ENCODE measurements at places on chromosomes 2 and 18.

GRCh38 chr2:2808551-2809058, 477.5 kb upstream of the MYT1L start:
- no peak for DNase-seq

DNA sequence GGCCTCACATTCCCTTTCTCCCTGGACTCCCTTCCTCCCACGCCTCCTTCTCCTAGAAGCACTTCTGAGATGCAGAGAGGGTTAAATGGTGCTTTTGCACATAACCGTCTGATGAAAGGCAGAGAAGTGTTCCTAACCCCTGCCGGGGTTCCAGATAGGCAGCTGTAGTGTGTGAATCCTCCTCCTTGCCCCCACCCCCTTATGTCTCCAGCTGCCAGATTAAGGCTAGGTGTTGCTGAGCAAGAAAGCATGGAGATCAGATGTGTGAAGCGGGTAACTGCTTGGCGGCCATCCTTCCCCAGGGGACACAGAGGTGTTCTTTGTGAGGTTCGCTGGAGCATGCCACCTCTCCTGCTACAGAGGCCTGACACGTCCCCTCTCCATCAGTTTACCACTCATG, 88.3 kb downstream of the NRP2 start:
- no peak for DNase-seq

DNA sequence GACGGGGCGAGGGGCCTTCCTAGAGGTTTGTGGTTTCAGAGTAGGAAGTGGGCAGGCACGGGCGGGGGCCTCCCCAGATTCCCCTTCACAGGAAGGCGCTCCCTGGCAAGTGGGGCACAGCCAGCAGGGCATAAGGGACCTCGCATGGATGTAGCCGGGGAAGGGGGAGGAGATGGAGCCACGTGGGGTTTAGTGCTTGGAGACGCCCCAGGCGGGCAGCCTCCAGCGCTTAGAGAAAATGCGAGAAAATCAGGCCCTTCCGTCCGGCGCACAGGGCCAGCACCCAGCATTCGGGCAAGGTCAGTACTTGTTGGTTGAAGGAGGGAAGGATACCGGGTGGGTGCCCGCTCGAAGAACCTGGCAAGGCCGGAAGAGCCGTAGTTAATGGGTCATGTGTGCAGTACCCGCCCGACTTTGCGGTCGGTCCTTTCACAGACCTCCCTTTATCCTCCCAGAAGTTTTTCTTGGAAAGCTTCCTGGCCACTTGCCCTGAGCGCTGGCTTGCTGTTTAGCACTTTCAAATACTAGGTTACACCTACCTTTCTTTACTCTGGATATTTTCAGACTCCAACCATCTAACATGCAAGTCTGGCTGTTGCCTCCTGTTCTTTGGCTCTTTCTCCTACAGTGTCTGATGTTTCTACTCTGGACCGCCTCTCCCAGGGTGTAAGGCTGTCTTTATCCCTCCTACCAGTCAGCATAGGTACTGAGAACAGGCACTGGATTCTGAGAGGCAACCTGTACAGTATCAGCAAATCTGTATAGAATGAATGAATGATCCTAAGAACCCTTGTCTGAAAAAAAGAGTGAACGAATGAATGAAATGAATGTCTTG, 78.1 kb downstream of the CIB4 start:
- no peak for DNase-seq

DNA sequence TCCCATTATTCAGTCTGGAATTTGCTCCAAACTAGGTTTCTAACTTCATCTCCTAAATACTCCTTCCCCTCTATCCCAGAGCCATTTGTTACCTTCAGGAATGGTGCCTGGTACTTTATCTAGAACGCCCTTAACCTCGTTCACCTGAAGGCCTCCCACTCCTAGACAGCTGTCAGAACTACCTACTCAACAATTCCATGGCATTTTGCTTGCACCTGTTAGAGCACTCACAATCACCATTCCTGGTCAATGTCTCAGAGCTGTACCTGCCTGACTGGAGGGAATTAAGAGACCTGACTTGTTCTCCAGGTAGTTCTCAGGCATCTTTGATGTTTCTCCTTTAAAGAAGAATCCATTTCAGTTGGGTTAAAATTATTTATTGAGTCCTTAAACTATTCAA, 88.9 kb downstream of the GAREM1 start:
- no peak for DNase-seq

DNA sequence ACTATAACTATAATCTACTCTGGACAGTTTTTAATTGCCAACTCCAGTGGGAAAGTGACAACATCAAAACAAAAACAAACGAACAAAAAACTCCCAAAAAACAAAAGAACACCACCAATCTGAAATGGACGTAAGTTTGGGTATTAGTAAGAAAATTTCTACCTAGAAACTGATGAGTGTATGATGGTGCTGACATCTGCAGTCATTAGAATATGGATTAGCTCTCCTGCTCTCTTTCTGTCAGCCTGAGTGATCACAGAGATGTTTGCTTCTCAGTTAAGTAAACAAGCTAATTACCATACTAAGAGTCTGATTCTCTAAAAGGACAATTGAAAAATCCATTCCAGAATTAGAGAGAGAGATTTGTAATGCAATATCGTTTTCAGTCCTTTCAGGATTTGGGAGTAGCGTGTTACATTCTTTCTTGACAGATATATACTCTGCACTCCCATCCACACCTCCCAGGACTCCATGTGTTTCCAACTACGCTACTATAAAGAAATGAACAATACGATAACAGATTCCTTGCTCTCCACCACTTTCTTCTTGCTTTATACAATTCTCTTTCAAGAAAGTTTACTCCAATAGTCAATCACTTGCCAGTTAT, 1347.4 kb upstream of the PIK3C3 start:
- DNase-seq, result peak; percentile 18

GRCh38 chr2:223635080-223635479, 32.9 kb upstream of the SCG2 start:
- no peak for DNase-seq

- no peak for DNase-seq
Measured at GRCh38 chr2:128801576-128801975, 482.9 kb upstream of the HS6ST1 start.

DNA sequence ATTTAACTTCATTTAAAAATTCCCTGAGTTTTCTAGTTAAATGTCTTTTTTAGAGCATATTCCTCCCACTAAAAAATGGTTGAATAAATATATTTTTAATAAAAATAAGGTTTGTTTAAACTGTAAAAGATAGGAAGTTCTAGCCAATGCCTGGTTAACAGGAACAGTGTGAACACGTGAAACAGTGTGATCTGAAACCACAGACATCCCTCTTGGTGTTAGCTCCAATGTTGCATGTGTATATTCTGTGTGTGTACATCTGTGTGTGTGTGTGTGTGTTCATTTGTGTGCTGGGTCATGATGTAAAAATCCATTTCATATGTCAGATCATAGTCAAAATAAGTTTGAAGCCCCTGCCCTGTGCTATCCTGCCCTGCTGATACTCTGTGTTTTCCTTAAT, 6.1 kb upstream of the SOX11 start:
- no peak for DNase-seq

- no peak for DNase-seq
Measured at GRCh38 chr2:72278046-72278445, 130.4 kb upstream of the CYP26B1 start.

DNA sequence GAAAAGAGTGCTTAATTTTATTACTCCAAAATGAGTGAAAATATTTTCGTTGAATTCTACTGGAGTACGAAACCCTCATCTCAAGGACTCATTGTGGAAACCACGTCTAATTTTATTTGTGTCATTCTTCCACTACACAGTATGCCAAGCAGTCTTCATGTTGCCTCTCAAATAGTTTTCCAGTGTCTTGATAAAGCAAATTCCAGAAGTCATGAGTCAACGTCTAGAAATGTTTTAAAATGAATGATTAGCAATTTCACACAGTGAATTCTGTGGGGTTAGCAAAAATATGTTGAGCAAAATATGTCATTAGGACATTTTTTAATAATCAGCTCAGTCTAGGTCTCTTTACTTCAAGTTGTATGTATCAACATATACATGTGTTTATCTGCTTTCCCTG, 865.5 kb downstream of the DSC3 start:
- no peak for DNase-seq

- DNase-seq, result no peak
Measured at GRCh38 chr2:40036241-40036640, 257.2 kb upstream of the THUMPD2 start.

- no peak for DNase-seq
Measured at GRCh38 chr18:12883372-12883683, 709 bp downstream of the PTPN2 start.

- DNase-seq, result no peak
Measured at GRCh38 chr2:118061135-118061955, 26.9 kb upstream of the INSIG2 start.

DNA sequence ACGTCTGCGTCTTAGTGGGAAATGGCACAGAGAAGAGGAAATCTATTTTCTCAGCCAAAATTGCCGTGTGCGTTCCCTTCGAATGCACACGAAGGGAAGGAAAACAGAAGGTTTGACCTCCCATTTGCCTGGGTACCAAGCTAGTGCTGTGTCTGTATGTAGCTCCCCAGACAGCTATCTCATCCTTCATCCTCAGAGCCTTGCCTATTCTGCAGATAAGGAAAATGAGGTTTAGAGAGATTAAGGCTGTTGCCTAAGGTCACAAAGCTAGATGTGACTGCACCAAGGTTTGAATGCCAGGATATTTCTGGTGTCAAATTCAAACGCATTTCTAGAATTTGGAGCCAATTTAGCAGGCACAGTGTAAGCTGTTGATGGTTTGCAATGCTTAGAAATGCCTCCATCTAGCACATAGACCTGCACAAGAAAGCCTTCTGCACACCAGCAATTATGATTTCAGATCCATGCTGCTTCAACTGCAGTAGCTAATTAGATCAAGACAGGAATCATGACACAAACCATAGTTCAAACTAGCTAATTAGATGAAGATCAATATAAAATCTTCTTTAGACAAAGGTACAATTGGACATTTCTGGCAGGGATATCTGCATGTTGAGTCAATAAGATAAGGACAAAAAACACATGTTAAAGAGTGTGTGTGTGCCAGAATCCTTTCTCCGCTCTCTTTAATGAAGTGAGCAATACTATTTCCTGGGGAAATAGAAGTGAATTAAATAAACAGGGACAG, 115.1 kb downstream of the CMPK2 start:
- no peak for DNase-seq

GRCh38 chr2:227163485-227163997, 464 bp downstream of the COL4A4 start:
- no peak for DNase-seq

GRCh38 chr18:78724214-78724914, 255.3 kb upstream of the SALL3 start:
- DNase-seq, result no peak

DNA sequence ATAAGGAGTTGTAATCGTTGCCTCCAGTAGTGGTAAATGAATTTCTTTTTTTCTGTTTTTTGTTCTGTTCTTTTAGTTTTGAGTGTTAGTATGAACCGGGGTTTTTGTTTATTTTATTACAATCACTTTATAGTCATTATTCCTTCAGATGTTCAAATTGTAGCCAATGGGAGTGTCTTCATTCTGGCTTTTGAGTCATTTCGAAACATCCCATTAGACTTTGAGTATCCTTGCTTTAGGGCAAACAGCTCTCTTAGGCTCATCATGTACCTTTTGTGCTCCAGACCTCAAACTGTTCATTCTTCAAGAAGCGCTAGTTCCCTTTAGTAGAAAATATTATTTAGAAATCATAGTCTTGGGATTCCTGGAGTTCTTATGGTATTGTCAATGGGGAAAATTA, 54.2 kb upstream of the PAX3 start:
- DNase-seq, result no peak

DNA sequence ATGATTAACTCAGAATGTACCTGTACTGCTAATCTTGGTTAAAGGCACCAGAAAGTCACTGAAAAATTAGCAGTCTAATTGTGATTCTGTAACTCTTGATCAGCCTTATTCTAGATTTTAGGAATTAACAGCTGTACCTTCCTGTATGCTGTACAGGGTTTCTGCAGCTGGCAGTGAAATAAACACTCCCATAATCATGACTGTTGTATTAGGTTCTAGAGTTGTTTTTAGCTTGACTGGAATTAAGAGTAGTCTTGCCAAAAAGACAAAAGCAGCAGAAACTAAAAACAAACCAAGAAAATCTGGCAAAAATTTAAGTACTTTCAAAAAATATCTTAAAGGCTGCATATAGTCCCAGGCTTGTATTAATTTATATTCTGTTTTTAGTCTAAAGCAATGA, 103.5 kb downstream of the SOS1 start:
- no peak for DNase-seq
